Fibroblast of lung (primary cell): ENCODE measurements at places on chromosomes 13 and 19. TPM values are rescaled to one million over a fixed set of nuclear protein-coding genes. Genes with fewer than 3 reads are reported as not detected.

MEDAG gene
- total RNA-seq: 11.2 and 47.0 TPM in 2 replicates

- DNase-seq: no peak
These were observed 32.9 kb downstream of the TEX26 start for GRCh38 chr13:30965380-30965779.

- no peak for DNase-seq
These were observed 24.4 kb downstream of the ZNF175 start for GRCh38 chr19:51595190-51596175.

- DNase-seq: no peak
These were observed 65.8 kb upstream of the ADGRE5 start for GRCh38 chr19:14315433-14315832.

DNA sequence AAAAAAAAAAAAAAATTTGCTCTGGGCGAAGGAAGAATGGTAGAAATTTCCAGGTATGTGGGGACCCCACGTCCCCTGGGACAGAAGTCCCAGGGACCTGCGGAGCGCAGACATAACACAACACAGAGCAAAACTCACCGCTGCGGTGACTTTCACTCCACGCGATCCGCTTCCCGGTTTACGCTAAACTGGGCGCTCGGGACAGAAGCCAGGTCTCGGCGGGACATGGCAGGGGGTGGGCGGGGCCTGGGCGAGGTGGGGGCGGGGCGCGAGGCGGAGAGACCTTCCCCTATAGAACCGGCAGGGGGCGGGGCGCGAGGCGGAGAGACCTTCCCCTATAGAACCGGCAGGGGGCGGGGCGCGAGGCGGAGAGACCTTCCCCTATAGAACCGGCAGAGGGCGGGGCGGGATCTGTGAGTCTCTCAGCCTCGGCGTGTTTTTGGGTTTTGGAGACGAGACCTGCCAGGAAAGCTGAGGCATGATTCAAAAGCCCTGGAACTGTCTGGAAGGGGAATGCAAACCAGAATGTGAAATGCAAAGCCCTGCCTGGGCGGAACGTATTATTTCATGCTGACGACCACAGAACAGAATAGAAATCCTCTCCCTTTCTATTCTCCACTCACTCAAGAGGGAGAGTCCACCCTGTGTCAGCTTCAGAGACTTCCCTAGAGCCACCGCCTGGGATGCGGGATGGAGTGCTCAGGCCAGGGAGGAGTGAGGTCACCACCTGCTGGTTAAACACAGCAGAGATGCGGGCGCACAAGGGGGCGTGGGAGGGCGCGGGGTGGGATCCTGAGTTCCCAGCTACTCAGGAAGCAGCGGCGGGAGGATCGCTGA lies 20.2 kb upstream of the ERVV-1 start:
- DNase-seq: peak; percentile 72

GRCh38 chr13:33518452-33518851 lies 232.9 kb upstream of the STARD13 start:
- no peak for DNase-seq

GGN gene
- under 0.01 and 0.50 TPM in 2 replicates for total RNA-seq

- no peak for DNase-seq
These were observed 35.1 kb downstream of the HPN start for GRCh38 chr19:35076657-35077056.

- DNase-seq: no peak
These were observed 15.0 kb downstream of the SPPL2B start for GRCh38 chr19:2343289-2343982.

DNA sequence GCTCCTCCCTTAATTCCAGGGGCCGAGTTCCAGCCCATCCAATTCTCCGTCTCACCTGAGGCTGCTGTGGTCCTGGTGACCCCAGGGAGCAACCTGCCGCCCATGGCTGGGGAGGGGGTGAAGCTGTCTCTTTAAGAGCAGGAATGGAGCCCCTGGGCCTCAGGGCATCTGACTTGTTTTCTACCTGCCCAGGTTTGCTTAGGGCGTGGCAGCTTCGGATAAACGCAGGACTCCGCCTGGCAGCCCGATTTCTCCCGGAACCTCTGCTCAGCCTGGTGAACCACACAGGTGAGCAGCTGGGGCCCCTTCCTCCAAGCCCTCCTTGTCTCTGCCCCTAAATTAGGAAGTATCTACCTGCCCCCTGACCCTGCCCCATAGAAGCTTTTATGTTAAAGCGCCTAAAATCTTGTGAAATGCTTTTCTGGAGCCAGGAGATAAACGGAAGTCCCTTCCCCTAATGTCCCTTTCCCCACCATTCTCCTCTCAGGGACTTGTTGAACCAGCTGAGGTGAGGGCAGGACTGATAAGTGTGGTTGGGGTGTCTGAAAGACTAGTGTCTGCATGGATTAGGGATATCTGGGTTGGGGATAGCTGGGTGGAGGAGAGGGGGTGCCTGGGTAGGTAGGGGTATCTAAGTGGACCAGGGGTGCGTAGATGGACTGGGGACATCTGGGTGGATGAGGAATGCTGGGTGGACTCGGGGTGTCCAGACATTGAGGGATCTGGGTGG lies 614 bp downstream of the FXYD3 start:
- no peak for DNase-seq

IGFL2 gene
- total RNA-seq: not detected in 2 replicates

DNA sequence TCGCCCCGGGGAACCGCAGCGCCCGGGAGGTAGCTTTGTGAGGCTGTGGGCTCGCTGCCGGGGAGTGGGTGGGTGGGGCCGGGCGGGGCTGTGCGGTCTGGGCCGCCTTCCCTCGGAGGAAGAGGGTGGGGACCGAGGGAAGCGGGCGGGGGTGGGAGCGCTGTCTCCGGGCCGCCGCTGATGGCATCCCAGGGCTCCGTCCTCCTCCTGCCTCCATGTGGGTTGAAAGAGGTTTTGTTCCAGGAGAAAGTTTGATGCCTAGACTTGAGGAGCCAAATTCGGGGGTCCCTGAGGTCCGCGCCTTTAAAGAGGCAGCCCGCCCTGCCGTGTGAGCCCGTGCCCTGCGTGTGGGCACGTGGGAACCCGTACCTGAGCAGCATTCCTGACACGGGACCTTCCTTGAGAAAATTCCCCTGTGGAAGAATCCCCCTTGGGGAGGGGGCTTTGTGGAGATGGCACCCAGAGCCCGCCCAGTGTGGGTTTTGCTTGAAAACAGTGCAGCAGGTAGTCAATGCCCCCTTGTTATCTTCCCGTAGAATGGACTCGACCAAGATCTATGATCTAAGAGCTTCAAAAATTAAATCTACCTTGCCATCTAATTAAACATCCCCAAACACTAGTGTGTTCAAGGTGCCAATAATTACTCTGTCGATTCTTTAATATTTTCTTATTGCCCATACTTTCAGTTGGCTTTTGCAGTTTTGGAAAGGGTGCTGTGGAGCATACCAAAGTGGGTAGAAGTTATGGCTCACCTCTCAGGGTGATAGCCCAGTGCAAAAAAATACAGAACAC lies 107.8 kb downstream of the RXFP2 start:
- no peak for DNase-seq

LIPE gene
- 0.51 and 1.7 TPM in 2 replicates for total RNA-seq

DNA sequence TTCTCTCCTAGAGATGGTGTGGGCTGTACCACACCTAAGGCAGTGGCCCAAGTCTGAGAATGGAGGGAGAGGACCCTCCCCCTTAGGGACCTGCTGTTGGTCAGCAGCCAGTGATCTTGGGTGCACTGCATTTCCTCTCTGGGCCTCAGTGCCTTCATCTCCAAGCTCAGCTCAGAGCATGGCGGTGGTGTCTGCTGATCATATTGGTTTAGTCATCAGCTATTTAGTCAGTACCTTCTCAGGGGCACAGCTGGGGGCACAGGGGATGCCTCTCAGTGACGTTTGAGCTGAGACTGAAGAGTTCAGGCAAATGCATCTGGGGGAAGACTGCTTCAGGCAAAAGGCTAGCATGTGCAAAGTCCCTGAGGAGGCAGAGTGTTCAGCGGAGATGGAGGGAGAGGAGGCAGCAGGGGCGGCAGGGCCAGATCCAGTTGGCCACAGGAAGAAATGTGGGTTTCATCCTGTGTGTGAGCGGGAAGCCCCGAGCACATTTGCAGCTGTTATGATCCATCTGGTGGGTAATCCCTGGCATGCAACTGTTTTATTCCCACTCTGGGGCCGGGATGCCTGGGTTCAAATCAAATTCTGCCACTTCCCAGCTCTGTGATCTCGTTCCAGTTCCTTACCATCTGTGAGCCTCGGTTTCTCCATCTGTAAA lies 15.7 kb upstream of the PGLS start:
- DNase-seq: no peak

ZNF737 gene
- 8.5 and 12.1 TPM in 2 replicates for total RNA-seq

DNA sequence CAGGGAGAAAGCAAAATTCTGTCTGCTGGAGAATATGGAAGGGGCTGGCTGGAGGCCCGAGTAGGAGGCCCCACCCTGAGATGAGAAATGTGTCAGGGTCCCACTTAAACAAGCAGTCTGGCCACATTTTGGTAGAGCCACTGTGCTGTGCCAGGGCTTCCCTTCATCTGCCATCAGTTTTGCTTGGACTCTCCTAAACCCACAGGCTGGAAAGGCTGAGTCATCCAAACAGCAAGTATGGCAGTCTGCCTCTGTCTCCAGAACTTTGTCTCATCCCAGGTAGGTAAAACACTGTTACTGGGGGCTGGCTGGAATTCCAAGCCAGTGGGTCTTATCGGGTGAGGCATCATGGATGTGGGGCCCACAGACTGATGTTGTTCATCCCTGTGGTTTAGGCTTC lies 1390.6 kb downstream of the UQCRFS1 start:
- DNase-seq: peak; percentile 70

CEACAM4 gene
- not detected in 2 replicates for total RNA-seq

GRCh38 chr13:81686877-81687276 lies 1346.0 kb upstream of the SPRY2 start:
- DNase-seq: peak; percentile 1

DNA sequence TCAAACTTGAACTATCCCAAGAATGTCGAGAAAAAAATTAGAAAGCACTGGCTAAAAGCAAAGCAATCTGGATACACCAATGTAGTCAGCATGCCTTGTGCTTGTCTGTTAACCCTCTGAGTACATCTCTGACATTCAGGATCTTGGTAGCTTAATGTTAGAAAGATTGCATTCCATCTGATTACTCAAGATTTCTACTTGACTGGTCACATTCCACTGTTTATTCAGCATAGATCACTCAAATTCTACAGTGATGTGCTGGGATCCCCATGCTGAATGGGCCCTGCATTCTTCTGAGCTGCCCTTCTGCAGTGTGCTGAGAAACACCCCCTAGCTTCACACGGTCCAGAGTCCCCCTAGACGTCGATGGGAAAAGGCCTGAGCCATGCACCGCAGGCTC lies 295.4 kb upstream of the MAB21L1 start:
- peak; percentile 96 for DNase-seq

- no peak for DNase-seq
These were observed 4.8 kb upstream of the HIPK4 start for GRCh38 chr19:40394816-40395210.

DNA sequence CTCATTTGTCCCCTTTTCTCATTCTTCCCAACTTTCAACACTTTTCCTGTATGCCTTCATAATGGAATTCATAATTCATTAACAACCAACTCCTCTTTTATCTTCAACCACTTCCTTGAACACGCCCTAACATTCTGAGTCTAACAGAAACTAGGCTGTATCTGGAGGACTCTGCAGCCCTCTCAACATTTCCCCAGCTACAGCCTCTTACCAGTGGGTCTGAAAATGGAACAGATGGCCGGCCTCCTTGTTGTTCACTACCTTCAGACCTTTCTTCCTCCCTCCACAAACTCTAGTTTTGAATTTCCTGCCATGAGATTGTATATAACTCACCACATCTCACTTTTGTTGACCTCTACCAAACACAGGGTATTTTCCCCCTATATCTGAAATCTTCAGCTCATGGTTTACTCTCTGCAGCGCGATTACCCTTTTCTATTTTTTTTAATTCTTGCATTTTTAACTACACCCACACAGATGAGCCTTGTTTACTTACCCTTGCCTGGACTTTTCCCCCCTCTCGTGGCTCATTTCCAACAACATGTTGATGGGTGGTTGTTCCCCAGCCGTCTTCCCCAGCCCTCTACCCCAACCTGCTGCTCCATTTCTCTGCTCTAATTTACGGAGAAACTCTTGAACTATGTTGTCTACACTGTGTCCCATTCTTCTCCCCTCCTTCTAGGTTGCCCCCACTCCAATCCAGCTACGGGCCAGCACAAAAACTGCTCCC lies 846 bp downstream of the ZNF790 start:
- DNase-seq: peak; percentile 4

DNA sequence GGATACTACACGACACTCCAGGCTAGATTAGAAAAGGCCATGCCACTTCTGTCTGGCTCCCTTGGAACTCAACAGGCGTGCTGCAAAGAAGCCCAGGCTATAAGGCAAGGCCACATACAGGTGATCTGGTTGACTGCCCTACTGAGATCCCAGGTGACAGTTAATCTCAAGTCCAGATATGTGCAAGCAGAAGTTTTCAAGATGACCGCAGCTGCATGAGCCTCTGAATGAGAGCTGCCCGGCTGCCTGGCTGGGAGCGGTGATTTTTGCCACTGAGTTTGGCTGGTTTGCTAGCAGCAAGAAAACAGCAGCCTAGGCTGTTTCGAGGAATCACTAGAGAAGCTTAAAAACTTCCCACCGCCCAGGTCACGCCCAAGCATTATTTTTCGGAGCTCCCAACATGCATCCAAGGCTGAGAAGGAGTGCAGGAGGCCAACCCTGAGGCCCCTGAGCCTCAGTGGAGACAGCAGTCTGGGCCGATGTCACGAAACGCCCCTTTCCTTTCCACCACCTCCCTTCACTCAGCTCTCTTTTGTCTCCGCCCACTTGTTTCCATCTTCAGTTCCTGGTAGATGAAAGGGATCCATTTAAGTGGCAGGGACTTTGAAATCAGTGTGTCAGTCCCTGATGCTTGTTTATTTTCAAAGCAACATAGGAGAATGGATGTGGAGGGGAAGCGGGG lies 14.0 kb upstream of the URI1 start:
- no peak for DNase-seq

GRCh38 chr19:35031072-35031881 lies 1.0 kb downstream of the SCN1B start:
- DNase-seq: peak; percentile 32

DNA sequence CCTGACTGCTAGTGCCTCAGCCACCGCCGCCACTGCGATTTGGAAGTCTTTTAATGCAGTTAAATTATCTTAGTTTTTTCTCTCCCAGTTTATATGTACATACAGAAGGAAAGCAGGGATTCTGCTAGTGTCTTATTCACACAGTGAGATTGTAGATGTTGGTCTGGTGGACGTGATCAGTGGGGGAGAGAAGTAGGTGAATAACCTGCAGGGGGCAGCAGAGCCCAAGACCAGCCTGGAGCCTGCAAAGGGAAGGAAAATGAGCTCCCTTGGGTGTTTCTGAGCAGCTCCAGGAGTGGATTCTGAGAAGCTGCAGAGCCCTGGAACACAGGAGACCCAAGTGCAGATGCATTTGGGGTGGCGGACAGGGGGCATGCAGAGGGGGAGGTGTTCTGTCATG lies 26.3 kb downstream of the ZNF844 start:
- peak; percentile 25 for DNase-seq

- DNase-seq: peak; percentile 59
These were observed at the start of gene KCTD15 for GRCh38 chr19:33796164-33796875. Gene KCTD15 (plus strand): TSS chr19:33796870. CDS start chr19:33800455, 3,585 bp downstream.

KL gene
- under 0.01 and 0.17 TPM in 2 replicates for total RNA-seq

WDR88 gene
- total RNA-seq: under 0.01 TPM in 1 of 2 replicates, not detected in the other

STOML3 gene
- total RNA-seq: not detected in 2 replicates

GRCh38 chr19:57841122-57841763 lies 8.4 kb upstream of the ZNF587 start:
- no peak for DNase-seq
